ENCODE measurements at places on chromosomes 12 and 14.

DNA sequence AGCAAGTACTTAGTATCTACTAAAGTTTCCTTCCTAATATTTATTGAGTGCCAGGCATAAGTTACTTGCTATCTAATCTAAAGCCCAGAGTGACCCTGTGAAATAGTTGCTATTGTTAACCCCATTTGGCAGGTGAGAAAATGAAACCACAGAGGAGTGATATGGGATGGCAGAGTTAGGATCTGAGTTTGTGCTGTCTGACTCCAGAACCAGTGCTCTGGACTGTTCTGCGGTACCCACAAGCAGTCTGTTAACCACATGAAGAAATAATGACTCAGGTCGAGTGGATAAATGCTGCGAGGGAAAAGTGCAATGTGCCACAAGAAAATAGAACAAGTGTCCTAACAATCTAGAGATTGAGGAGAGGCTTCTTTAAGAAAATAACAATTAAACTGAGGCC is 60.7 kb upstream of the GZMB start:
- DNase-seq: no peak

DNA sequence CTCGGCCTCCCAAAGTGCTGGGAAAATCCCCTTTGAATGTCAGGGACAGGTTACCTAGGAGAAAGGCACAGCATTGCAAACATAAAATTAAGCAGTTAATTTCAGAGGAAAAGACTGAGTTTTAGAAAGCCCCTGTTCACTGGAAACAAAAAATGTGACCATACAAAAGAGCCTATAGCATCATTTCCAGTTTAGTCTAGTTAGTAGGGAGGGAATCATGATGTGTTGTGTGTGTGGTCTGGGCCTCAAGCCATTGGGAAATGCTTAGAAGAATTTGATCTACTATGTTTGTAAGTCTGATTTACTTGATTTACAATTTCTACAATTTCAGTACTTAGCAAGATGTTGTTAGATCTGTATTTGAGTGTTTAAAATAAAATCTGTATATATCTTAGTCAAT is 47.1 kb upstream of the RERG start:
- DNase-seq: no peak

GRCh38 chr12:13079440-13079906 is 24.0 kb downstream of the GSG1 start:
- peak; percentile 94 for DNase-seq

- DNase-seq: no peak
These were observed 36.3 kb upstream of the HECTD1 start for GRCh38 chr14:31243860-31244259.

GRCh38 chr12:16349131-16349460 is 1.7 kb downstream of the MGST1 start:
- peak; percentile 81 for DNase-seq

- DNase-seq: no peak
These were observed 475.1 kb downstream of the DPF3 start for GRCh38 chr14:72418806-72419205.

DNA sequence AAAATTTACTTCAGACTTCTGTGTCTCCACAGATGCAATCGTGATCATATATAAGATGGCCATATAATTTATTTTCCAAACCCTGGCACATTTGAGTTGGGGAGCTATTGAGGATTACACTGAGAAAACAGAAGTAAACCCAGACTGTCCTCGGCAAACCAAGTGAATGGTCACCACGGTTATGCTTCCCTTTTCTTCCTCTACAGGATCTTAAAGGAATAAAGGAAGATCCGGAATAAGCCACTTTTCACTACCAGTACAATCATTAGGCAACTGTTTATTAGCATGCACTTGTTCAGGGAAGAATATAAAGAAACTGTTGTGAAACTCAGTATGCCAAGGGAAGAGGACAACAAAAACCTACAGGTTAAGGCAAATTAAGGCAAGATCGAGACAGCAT is 27.6 kb downstream of the SBNO1 start:
- DNase-seq: no peak
